Vagina (tissue), 2 donors: ENCODE measurements at places on chromosomes 2 and 18.

- DNase-seq = no peak
- H3K27me3 ChIP-seq = no peaks in the 10 kb centered on the region
- H3K36me3 ChIP-seq = peaks cover 11% of the 10 kb centered on the region
Observed at GRCh38 chr2:172484706-172485105, 57.3 kb downstream of the ITGA6 start.

GRCh38 chr2:182763311-182763912 lies 47.4 kb downstream of the DNAJC10 start:
- no peak for DNase-seq
- peaks cover 7% of the 10 kb centered on the region for H3K4me1 ChIP-seq
- no peak overlapping the region for H3K27ac ChIP-seq
- no peaks in the 10 kb centered on the region for H3K27me3 ChIP-seq

DNA sequence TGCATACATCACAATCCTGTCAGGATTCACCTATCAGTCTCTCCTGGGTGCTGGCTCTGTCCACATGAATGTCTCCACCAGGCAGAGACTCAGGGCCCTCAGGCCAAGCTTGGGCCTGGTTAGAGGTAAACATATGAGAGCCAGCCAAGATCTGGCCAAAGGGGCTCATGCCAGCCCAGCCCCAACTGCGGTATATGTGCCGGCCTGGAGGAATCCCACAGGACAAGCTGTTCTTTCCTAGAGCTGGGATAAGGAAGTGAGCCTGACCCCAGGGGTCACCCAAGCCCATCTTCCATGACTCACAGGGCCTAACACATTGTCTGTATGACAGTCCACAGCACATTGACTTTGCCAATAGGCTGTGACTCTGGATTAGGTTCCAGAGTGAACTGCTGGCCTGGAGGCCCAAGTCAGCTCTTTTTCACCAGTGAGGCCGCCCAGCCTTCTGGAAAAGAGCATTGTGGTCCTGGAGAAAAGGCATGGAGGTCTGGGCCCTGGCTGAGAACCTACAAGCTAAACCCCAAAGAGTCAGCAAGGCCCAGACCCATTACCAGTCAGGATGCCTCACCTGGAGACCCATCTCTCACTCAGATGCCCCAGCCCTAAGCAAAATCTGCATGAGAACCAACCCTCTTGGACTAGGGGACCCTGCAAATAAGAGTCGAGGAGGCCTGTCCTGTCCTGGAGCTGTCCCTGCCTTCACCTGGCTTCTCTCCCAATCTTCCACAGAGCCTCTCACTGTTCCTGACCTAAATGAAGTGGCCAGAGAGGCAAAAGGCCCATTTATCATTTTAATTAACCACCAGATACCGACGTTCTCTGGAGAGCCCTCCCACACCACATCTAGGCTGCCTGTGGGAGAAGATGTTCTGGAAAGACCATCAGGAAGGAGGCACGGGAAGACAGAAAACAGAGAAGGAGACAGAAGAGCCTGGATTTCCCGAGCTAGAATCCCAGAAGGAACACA lies 120.9 kb upstream of the PKDCC start:
- H3K4me3 ChIP-seq = no peak overlapping the region
- no peaks in the 10 kb centered on the region for H3K36me3 ChIP-seq
- peak overlapping the region; percentile 33 for H3K27ac ChIP-seq
- no peaks in the 10 kb centered on the region for H3K27me3 ChIP-seq
- peaks cover 48% of the 10 kb centered on the region for H3K4me1 ChIP-seq
- no peak for DNase-seq

DNA sequence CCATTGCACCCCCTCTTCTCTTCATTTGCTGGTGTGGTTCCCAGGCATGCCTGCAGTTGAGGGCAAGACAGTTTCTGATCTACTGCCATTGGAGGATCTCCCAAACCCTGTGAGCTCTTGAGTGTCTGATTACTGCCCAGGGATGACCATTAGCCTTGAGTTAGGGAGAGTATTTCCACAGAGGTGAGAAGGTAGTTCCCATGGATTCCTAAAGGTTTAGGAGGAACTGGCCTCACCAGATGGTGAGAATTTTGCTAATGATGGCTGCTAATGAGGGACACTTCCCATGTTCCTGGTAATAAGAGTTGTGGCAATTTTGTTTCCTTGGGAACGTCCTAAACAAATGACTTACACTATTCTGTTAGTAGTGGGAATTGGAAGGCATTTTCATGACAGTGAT lies 42.5 kb downstream of the PTPRM start:
- no peaks in the 10 kb centered on the region for H3K36me3 ChIP-seq
- DNase-seq = no peak
- H3K27me3 ChIP-seq = no peaks in the 10 kb centered on the region
- H3K27ac ChIP-seq = no peak overlapping the region

DNA sequence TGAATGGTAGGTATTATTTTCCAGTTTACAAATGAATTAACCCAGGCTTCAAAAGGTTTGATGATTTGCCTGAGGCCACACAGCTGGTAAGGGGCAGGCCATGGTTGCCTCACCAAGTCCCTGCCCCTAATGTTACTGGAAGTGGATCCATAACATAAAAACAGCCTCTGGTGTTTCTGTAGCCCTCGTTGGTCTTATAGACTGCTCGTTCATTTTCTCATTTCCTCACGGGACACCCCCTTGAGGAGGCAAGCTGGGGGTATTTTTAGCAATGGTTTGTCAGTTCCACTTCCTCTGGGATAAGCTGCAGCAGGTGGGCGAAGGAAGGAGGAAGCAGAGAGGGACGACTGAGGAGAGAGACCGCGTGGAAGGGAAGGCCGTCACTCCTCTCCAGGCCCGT lies 32.9 kb upstream of the NDUFV2 start:
- H3K4me3 ChIP-seq = no peak overlapping the region
- H3K27ac ChIP-seq = no peak overlapping the region

- H3K4me3 ChIP-seq = no peak overlapping the region
- no peaks in the 10 kb centered on the region for H3K27me3 ChIP-seq
- DNase-seq = no peak
- no peaks in the 10 kb centered on the region for H3K4me1 ChIP-seq
- no peaks in the 10 kb centered on the region for H3K36me3 ChIP-seq
- no peak overlapping the region for H3K27ac ChIP-seq
Observed at GRCh38 chr2:178328037-178328436, 122.9 kb downstream of the PRKRA start.

DNA sequence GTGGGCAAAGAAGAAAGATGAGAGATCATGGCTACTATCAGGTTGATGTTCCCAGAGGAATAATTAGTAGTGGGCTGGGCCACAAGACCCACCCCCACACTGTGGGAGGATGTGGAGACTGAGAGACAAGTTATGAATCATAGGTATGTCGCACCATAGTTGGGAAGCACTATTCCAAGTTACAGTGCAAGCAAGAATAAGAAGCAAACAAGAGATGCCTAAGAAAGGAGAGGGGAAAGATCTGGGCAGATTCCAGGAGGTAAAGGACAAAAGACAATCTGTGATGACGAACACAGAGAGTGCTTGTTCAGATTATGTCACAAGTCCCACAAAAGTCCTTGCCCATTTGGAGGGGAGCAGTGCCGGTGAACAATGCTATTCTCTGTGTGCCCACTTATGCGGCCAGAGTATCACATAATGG lies 56.6 kb downstream of the FAM228A start:
- no peak for DNase-seq
- no peaks in the 10 kb centered on the region for H3K36me3 ChIP-seq
- no peak overlapping the region for H3K27ac ChIP-seq

DNA sequence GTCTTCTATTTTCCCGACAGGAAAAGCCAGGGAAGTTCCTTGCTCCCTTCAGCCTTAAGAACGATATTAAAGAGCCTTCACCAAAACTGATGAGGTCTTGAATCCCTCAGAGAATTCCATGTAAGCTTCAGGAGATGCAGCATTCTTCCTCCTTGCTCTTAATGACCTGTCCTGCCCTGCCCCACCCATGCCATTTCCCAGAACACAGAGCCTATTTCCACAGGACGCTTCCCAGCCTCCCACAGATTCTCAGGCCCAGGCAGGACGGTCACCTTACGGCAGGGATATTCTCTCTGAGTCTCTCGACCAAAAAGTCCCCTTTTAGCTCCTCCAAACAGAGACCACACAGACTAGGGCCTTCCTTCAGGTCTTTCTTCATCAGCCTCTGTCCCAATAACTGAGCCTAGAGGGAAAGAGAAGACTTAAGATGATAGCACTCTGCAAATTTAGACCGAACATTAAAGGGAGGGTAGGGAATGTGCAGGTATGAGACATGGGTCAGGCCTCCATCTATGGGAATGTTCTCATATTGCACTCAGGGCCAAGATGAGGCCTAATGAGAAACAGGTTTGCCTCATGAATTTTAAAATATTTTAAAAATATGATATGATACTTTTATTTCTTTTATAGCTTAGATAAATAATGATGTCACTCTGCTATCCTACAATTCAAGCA lies 62.1 kb downstream of the COBLL1 start:
- no peaks in the 10 kb centered on the region for H3K36me3 ChIP-seq
- H3K4me1 ChIP-seq = peaks cover 29% of the 10 kb centered on the region
- no peak overlapping the region for H3K27ac ChIP-seq
- H3K27me3 ChIP-seq = no peaks in the 10 kb centered on the region
- no peak overlapping the region for H3K4me3 ChIP-seq

- DNase-seq = peak; percentile 83
- peaks cover 43% of the 10 kb centered on the region for H3K4me1 ChIP-seq
- H3K4me3 ChIP-seq = peak overlapping the region; percentile 93
Observed at GRCh38 chr2:127527001-127527804, 914 bp upstream of the IWS1 start.
